ENCODE measurements at places on chromosomes 7 and 10. TPM values are rescaled to one million over a fixed set of nuclear protein-coding genes. Genes with fewer than 3 reads are reported as not detected.

CUBN gene
- 1.7 TPM for total RNA-seq

EGR2 gene
- total RNA-seq: 1.4 TPM

WDFY4 gene
- total RNA-seq: not detected

- DNase-seq: no peak
Observed at GRCh38 chr7:105862276-105862675, 14.1 kb downstream of the ATXN7L1 start.

- no peak for DNase-seq
Observed at GRCh38 chr10:17236468-17237148, 8.6 kb downstream of the VIM start.

Measured in Daoy (cell line).